Renal pelvis (tissue), 12 donors: ENCODE measurements at places on chromosomes 12 and 14. TPM values are rescaled to one million over a fixed set of nuclear protein-coding genes. Genes with fewer than 3 reads are reported as not detected.

The CYP46A1 gene
- 1.7 TPM for polyA plus RNA-seq

The CAPS2 gene
- 7.2 TPM for polyA plus RNA-seq

The GLT1D1 gene
- polyA plus RNA-seq = 1.7 TPM

The METAP2 gene
- polyA plus RNA-seq = 123 TPM

The MYF6 gene
- polyA plus RNA-seq = not detected

The RNASE1 gene
- polyA plus RNA-seq = 127 TPM

The TTLL5 gene
- polyA plus RNA-seq = 33.7 TPM

The IL31 gene
- polyA plus RNA-seq = not detected
